ENCODE measurements at places on chromosomes 3 and 15. TPM values are rescaled to one million over a fixed set of nuclear protein-coding genes. Genes with fewer than 3 reads are reported as not detected.

The GRM2 gene
- 0.52 TPM for polyA plus RNA-seq

DNA sequence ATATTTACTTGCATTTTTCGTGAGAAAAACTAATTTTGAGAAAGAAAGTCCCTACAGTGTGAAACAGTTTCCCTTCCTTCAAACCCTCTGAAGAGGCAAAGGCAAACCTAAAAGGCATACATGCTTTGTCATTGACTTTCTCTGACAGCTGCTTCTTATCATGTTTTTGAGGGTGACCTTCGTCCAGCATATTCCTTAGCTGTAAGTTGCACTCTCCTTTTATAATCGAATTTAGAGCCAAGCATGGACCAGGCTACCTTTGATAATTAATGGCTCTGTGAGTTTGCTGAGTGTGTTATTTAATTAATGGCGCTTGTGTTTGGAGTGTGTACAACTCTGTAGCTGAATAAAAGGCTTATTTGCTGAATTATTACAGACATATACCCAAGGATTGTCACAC is 684.2 kb upstream of the CFAP20DC start:
- no peak for DNase-seq

GRCh38 chr3:187434524-187434923 is 66.3 kb downstream of the RTP4 start:
- no peak for DNase-seq

GRCh38 chr15:40312370-40313158 is 4.8 kb upstream of the PLCB2 start:
- DNase-seq = no peak

- no peak for DNase-seq
Observed at GRCh38 chr3:128910006-128910405, 30.6 kb downstream of the ACAD9 start.

The SLC6A20 gene
- polyA plus RNA-seq = 0.37 TPM

GRCh38 chr3:182668541-182668940 is 124.8 kb upstream of the ATP11B start:
- DNase-seq = no peak

DNA sequence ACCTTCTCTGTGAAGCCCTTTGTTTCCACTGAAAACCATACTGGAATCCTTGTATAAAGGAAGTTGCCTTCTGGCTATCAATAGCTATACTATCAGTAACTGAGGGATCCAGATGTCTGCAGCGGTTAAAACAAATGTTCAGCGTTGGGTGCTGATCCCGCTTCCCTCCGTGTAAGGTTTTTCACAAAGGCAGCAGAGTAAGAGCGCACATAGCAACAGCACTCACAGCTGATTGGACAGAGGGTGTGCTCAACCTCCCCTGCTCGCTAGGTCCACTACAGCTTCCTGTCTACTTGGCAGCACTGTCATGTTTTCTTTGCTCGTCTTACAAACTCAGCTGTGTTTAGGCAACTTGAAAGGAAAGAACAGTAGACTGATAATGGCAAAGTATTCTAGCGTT is 27.3 kb downstream of the ATOSA start:
- DNase-seq = peak; percentile 86
